ENCODE measurements at places on chromosomes 7 and 10.

DNA sequence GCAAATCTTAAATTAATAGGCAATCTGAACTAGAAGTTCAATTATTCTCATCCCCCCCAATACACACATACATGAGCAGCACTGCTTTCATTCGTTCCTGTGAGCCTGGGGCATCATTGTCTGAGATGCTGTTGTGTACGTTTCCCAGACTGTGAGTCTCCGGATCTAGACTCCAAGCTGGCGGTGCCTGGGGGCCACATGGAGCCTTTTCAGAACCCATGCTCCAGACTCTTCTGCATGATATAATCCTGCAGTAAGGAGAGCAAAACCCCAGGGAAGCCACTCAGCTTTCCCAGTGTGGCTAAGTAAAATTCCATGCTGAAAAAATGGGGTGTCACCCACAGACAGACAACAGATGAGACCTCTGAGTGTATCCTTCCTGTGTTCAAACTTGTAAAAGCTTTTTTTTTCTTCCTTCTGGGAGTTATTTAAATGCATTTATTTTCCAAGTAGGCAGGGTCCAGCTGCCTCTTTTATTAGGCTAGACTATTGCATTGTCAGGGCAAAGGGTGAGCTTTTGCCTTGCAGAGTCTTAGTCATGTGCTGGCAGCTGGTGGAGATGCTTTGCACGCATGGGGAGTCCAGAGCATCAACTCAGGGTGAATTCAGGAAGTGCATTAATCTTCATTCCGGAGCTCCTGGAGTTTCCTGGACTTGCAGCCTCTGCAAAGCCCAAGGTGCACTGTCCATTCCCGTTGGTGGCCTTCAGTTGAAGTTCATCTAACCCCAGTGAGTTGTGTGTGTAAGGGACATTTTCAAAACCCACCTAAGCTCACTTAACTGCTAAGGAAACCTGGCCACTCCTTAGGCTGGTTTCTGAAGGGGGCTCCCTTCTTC lies 185.7 kb upstream of the ADO start:
- peak; percentile 37 for DNase-seq

DNA sequence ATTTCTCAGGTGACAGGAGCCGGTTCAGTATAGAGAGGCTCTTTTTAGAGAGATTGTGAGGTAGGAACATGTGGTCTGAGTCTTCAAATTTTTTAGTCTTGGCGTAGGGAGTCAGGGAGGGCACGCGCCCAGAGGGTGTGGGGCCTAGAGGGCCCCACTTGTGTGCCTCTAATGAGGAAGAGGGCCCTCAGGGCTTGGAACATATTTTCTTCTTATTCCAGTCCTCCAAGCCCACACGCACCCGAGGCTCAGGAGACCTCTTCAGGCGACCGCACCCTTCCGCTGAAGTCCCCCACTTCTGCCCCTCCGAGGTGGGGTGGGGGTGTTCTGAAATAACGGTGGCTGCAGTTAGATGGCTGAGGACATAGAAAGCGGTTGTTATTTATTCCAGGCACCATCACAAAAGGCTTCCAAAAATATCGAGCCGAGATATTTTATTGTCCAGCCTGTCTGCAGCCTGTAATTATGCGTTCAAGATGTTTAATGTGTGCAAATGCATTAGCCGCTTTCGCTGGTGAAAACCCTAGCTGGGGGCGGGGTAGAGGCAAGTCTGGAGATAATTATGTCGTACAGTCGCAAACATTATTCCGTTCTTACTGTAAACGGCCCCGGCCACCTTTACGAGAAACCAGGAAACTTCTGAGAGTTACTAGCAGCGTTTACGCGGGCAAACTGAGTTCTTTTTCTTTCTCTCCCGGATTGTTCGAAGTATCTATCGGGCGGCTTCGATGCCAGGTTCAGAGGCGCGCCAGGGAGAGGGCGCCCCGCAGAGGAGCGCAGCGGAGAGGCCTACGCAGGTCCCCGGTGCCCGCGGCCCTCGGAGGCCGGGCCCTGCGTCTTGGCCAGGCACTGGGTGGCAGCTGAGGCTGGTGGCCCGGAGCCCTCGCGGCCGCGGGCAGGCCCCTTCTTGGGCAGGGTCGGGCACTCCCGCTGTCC lies 12.9 kb upstream of the HOXA13 start:
- DNase-seq, result no peak

GRCh38 chr10:31927565-31927883 lies 1.1 kb downstream of the ARHGAP12 start:
- no peak for DNase-seq

DNA sequence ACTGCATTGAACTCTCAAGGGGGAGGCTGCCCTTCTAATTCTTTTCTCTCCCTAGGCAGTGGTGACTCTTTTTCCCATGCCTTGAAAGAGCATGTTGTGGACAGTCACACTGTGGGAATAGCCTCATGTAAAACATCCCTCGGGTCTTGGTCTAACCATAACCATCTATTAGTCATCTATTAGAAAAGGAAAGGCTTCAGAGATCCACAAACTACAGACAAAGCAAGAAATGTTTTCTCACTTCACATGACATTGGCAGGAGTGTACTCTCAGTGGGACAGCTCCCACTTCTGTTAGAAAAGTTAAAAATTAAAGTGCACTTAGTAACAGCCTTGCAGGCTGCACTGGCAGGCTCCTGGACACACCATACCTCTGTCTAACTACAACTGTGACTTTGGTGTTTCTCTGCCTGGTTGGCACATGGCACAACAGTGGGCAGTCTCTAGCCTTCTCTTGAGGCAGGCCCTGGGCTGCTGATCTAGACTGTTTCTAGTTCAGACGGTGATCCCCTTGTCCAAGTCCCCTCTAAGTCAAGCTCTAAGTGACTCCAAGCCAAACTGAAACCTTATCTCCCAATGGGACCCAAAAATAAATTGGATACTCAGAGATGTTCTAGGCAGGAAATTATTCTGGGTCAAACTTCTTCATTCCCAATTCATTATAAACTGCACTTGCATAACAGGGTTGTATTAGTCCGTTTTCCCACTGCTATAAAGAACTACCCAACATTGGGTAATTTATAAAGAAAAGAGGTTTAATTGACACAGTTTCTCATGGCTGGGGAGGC lies 57.9 kb upstream of the ITGB1 start:
- no peak for DNase-seq

DNA sequence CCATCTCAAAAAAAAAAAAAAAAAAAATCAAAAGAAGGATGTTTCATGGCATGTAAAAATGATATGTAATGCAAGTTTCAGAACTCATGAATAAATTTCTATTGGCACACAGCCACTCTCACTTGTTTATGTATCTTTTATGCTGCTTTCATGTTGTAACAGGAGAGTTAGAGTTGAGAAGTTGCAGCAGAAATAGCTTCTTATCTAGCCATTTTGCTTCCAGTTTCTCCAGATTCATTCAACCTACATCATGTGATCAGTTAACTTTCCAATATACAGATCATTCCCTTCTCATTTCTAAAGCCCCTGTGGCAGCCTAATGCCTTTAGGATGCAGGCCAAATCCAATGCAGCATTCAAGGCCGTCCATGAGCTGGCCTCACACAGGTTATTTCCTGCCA lies 30.4 kb downstream of the ZNF786 start:
- no peak for DNase-seq

GRCh38 chr10:49139028-49139845 lies 5.4 kb upstream of the FAM170B start:
- DNase-seq, result no peak

- peak; percentile 48 for DNase-seq
Measured at GRCh38 chr7:106365252-106366005, 80.6 kb upstream of the NAMPT start.

DNA sequence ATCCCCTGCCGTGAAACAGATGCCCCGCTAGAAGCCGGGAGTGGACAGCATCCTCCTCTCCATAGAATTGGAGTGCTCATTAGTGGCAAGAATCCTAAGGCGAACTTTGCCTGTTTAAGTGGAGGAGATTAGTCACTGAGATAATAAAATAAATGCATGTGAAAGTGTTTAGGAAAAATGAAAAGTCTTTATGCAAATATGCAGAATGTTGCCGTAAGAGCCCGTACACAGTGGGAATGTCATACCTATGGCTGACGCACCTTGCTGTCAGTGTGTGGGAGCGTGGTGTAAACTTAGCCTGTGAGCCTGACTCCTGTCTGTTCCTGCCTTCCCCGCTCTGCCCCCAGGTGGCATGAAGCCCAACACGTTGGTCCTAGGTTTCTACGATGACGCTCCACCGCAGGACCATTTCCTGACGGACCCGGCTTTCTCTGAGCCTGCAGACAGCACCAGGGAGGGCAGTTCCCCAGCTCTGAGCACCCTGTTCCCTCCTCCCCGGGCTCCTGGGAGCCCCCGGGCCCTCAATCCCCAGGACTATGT lies 1.7 kb upstream of the TRIP6 start:
- DNase-seq, result peak; percentile 94

- no peak for DNase-seq
Measured at GRCh38 chr7:116740231-116740630, 68.2 kb downstream of the MET start.

- no peak for DNase-seq
Measured at GRCh38 chr10:27661514-27662286, 83.9 kb downstream of the MKX start.

DNA sequence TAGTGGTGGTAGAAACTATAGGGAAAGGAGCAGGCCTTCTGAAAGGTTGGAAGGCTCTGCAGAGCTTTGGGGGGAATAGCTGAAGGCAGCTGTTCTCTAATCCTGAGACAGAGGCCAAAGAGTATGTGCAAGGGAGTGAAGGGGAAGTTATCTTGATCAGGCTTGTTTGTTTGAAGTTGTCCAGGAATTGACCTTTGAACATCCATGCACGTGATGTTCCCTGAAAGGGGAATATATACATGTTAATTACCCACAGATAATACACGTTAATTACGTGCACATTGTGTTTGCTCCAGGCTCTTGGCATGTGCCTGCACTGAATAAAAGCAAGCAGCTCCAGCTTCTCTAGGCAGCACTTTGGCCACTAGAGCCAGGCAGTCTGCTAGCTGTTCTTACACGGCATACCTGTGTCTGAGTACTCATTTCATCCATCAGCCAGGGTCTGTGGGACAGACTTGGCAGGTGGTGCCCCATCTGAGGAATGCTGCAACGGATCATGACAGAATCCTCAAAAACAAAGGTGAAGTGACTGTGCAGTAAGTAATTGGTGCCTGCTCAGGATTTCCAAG lies 18.0 kb upstream of the STARD3NL start:
- no peak for DNase-seq

DNA sequence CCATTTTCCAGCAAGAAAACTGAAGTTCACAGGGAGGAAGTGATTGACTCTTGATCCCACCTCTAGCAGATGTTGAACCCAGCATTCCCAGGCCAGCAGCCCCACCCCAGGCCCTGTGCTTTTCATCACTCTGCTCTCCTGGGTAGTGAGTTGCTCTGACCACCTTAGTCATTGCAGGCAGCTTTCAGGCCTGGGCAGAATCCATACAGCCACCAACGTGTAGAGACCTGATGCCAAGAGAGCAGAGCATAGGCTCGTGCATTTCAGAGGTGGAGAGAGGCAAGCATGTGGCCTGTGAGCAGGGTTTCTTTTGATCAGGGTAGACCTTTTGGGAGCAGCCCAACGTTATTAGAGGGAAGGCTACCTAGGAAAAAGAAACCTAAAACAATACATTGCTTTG lies 334.6 kb downstream of the PTEN start:
- DNase-seq, result no peak

GRCh38 chr10:70809726-70810125 lies 6.0 kb upstream of the SGPL1 start:
- no peak for DNase-seq

DNA sequence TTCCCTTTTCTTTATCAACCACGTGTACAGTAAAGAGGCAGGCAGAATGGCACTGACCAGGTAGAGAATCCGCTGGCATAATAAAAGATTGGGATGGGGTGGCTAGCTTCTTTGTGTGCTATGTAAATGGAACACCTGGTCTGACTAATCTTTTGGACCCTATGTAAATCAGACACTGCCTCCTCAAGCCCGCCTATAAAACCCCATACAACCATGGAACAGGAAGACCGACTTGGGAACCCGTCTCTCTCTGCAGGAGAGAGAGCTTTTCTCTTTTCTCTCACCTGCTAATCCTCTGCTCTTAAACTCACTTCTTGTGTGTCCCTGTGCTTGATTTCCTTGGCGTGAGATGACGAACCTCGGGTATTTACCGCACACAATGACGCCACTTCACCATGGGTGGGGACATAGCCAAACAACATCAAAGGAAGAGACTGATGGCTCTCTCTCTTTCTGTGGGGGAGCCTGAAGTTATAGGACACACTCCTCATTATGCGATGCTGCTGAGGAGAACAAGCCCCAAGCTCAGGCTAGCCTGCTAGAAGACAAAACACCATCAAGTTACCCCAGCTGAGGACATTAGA lies 94.2 kb downstream of the ARL5B start:
- DNase-seq, result peak; percentile 13

DNA sequence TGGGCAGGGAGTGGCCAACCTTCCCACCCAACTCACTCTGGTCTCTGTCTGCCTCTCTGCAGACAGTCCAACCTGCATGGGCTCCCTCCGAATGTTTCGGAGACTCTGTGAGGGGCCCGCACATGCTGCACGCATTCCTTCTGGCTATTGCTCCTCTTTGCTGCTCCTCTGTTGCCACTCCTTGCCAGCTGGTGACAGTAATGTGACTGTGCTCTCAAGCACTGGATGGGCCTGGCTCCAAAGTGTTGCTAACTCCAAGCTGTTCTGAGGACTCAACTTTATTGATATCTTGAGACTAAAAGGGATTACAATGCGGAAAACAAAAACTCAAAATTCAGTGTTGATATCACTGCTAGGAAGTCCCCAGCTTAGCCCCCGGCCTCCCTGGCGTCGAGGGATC lies 105.4 kb upstream of the KIF5B start:
- DNase-seq, result no peak

DNA sequence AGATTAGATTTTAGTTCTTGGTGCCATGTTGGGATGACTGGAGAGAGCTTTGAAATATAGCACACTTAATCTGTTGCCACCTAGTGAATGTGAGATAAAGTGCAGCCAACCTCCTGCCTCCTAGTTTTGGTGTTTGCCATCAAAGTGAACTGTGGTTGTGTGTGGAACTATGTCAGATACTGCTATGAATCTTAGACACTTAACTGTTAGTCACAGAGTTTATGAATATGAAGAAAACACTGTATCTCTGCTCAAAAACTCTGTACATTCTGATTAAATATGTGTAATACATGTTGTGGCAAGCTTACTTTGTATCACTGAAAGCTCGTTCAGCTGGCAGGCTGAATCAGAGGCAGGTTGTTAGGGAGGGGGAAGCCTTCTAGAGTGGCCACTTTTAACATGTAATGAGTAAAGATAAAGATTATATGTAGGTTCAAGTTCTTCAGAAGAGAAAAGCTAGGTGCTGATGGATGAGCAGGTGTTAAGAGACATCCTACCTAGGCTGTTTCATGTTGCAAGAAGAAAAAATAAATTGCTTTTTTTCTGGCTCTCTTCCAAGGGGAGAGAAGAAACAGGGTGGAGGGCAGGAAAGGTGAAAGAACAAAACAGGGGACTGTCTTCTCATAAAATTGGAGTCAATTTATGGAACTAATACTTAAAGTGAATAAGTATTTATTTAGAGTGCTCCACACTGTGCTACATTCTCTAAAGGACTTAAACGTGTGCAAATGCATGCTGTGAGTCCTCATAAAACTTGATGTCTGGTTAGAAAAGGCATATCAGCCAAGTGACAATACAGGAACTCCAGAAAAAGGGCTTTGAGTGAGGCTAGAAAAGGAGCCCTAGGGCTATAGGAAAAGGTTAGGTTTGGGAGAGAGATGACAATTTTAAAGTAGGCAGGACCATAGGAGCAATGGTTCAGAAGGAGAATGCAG lies 14.1 kb upstream of the LAMB1 start:
- peak; percentile 28 for DNase-seq
